ENCODE measurements at places on chromosomes 3 and 15.

DNA sequence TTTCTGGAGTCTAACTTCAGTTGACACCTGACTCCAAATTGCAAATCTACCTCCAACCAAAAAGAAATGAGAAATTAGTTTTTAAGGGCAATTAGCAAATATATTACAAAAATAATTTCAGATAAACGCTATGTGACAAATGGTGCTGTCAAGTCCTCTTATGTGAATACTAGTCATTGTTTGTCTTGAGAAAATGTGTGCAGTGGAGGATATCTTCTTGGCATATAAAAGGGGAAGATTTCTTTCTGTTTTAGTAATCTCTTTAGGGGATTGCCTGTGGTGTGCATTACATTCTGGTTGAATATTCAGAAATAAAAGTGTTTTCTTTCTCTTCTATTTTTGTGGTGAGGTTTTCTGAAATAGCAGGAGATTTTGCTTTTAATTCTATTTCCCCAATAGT lies 3.0 kb upstream of the GCSAM start:
- DNase-seq: no peak

- no peak for DNase-seq
These were observed 199.1 kb downstream of the UBE3A start for GRCh38 chr15:25239471-25240345.

GRCh38 chr3:148792516-148792915 lies 35.1 kb upstream of the CPB1 start:
- no peak for DNase-seq

- DNase-seq: no peak
These were observed 12.4 kb downstream of the PLXNA1 start for GRCh38 chr3:126995254-126995780.

- DNase-seq: no peak
These were observed 221.2 kb downstream of the THRB start for GRCh38 chr3:24273491-24273890.

DNA sequence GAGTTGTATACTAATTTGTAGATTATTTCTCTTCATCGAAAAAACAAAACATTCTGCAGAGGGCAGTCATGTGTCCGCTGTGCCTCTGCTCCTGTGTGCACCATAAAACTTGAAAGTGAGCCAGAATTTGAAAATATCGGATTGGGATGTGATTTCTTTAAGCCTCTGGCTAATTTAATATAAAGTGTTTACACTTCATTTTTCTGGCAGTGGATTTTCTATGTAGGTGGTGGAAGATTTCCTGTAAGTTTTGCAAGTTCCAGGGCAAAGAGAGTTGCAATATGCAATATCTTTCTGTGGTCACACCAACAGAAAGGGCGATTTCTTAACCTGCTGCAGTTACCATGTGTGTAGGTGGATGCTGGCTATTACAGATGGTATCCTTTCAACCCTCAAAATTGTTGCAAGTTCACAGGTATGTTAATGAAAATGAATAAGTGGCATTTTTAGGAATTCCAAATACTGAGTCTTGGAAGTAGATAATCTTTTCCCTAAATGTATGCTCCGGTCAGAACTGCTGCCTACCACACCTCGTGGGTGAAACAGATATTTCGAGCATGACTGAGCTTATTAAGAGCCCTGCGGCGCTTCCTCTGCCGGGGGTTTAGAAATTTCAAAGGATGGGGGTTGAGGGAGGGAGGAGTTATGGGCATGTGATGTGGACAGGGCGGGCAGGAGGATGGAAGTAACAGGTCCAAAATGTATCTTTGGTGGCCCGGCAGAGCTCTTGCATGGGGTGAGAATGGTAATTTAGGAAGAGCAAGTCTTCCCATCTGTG lies 134.0 kb downstream of the PGPEP1L start:
- DNase-seq: no peak

GRCh38 chr3:151468284-151468917 lies 7.5 kb upstream of the IGSF10 start:
- DNase-seq: peak; percentile 22

DNA sequence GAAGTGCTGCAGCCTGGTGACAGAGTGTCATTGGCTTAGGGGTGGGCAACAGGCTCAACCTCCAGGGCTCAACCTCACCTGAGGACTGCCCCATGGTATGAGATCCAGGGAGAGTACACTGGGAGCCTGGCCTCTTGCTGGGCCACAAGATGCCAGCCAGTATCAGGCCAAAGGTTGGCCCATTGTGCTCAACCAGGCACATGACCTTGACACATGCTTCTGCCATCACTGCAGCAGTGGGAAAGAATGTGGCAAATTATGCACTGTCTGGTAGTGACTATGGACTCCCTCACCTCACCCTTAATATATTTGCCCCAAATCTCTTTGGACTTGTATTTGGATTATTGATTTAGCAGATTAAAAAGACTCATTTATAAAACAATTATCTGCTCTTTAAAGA lies 233.9 kb upstream of the GOLGA6L4 start:
- DNase-seq: no peak

- DNase-seq: no peak
These were observed 108.8 kb downstream of the DPH6 start for GRCh38 chr15:35437157-35437556.

- DNase-seq: peak; percentile 4
These were observed 171.4 kb upstream of the ALCAM start for GRCh38 chr3:105195260-105195659.

GRCh38 chr3:143849854-143850549 lies 1.7 kb upstream of the SLC9A9 start:
- peak; percentile 47 for DNase-seq

DNA sequence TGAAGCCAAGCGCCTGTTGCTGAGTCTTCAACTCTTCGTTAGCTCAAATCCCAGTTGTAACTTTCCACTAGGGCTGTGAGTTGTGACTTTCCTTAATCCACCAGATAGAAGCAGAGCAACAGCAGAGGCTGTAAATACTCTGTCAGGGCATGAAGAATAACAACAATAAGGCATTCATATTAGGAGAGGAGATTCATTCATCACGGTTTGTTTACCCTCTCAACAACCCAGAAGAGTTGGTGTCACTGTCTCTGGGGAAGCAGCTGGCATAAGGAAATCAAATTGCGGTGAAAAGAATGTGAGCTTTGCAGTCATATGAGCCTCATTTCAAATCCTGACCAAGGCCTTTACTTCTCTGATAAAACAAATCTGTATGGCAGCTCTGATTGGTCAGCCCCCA lies 184.8 kb downstream of the SHQ1 start:
- DNase-seq: no peak

DNA sequence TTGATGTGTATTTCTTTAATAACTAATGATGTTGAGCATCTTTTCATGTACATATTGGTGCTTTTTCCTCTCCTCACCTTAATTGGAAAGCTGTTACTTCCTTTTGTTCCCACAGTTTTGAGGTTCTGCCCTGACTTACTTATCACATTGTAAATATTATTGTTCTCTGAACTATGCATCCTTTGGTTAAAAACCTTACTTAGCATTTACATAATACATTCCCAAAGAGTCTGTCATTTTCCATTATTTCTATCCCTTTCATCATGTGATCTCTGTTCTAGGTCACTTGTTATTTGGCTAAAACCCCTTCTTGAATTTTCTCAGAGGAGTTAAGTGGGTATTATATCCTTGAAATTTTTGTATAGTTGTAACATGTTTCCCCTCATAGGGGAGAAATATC lies 33.0 kb downstream of the SLC12A6 start:
- peak; percentile 63 for DNase-seq

- DNase-seq: no peak
These were observed 128.8 kb upstream of the LMOD3 start for GRCh38 chr3:69251078-69251805.
